ENCODE measurements at places on chromosomes 7 and 10.

DNA sequence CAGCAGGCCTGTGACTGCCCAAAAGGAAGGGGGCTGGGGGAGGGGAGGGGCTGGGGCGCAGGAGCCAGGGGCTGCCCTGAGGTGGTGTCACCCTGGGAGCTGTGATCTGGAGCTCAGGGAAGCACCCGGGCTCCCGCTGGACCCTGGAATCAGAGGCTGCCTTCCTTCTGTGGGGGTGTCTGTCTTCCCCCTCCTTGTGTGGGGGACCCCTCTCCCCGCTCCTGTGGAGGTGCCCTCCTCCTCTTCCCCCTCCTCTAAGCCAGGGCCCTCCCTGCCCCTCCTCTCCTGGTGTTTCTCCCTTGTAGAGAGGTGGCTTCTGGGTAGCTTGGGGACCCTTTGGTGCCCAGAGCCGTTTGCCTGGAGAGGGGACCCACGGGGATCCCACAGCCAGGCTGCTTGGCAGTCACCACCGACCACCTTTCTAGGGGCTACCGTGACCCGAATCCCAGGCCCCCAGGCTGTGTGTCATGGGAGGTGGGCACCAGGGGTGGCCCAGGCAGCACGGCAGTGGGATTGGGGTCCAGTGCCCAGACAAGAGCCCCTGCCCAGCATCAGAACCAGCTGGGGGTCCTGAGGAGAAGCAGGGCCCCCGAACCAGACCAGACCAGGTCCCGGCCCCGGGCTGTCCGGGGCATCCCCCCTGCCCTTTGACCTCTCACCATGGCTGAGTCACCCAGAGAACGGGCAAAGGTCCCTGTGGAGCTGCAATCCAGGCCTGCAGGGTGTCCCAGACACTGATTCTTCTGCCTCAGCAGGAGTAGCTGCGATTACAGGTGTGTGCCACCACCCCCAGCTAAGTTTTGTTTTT, 741 bp downstream of the PRAP1 start:
- no peak for DNase-seq
- no peak overlapping the region for H3K4me3 ChIP-seq
- H3K27me3 ChIP-seq = no peaks in the 10 kb centered on the region

DNA sequence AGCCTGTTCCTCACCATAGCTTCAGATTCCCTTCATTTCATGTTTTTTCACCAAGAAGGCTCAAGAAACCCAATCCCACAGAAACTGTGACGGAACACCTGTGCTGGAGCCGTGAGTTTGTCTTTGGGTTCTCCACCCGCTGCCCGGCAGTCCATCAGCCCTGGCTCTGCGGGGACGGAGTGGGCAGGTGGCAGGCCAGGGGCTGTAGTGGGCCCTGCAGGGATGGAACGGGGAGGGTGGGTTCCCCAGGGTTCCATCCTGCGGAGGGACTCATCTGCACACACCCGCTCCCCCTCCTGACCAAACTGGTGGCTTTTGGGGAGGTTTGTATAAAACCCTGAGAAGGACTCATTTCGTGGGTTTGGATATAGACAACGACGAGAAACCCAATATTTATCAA, 15.0 kb downstream of the CYP17A1 start:
- H3K4me1 ChIP-seq = no peaks in the 10 kb centered on the region
- no peaks in the 10 kb centered on the region for H3K36me3 ChIP-seq
- DNase-seq = no peak
- no peaks in the 10 kb centered on the region for H3K27me3 ChIP-seq

DNA sequence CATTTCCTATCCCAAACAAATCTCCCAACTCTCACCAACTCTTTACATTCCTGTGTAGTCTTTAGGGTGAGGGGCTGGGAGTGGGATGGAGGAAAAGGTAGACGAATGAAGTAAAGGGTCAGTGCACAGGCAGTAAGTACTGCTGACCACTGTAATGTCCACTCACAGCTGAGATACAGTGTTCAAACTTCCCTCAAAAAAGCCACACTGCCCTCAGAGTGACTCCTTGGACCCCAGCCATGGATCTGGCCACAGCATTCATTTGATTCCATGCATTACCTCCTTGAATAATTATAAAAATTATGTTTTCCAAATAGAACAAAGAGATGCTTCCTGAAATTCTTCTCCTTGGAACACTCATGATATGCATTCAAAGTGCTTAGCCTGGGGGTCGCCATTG, 19.8 kb upstream of the HIPK2 start:
- DNase-seq = no peak
- H3K4me3 ChIP-seq = no peak overlapping the region
- no peaks in the 10 kb centered on the region for H3K36me3 ChIP-seq
- no peak overlapping the region for H3K27ac ChIP-seq

DNA sequence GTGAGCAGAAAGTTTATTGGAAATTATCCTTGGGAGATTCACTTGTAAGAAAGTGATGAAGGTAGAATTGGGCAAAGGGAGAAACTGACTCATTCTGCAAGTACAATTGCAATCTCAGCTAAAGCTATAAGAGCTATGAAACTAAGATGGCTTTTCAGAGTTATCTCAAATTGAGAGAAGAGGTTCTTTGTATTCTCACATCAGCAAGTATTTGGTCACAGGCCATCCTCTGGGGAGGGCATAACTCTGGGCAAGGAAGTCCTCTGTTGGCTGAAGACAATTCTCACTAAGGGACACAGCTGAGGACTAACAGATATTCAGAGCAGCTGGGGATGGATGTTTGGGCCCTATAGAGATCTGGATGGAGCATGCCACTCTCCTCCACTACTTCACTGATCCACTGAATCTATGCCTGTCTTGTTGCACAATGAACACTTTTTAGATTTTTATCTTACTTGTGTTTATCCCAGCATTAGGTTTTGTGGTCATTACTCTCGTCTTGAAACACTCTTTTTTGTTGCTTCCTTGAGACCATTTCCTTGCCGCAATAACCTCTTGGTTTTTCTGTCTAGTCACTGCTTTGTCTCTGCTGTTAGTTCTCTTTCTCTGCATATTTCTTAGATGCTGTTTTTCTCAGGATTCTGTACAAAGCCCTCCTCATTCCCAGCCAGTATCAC, 115.1 kb downstream of the GNAI1 start:
- no peaks in the 10 kb centered on the region for H3K4me1 ChIP-seq
- no peak overlapping the region for H3K4me3 ChIP-seq
- no peak overlapping the region for H3K27ac ChIP-seq
- no peak for DNase-seq
- H3K36me3 ChIP-seq = no peaks in the 10 kb centered on the region
- no peaks in the 10 kb centered on the region for H3K27me3 ChIP-seq

DNA sequence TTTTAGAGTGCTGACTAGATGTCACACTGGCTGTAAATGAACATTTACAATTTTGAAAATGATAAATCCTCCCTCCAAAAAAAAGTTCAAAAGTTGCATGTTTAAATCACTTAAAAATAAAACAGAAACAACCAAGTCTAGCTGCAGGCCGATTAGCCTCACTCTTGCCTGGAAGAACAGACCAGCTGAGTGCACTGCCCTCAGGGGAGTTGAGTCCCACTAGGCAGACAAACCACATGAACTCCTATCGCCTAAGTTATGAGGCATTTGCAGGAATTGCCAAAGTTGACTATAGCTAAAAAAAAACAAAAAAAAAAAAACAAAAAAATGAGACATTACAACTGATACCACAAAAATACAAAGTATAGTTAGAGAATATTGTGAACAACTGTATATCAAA, 510.0 kb downstream of the ANKRD7 start:
- H3K27ac ChIP-seq = no peak overlapping the region
- DNase-seq = no peak
- no peaks in the 10 kb centered on the region for H3K36me3 ChIP-seq
- H3K27me3 ChIP-seq = no peaks in the 10 kb centered on the region
- H3K4me3 ChIP-seq = no peak overlapping the region
- no peaks in the 10 kb centered on the region for H3K4me1 ChIP-seq

DNA sequence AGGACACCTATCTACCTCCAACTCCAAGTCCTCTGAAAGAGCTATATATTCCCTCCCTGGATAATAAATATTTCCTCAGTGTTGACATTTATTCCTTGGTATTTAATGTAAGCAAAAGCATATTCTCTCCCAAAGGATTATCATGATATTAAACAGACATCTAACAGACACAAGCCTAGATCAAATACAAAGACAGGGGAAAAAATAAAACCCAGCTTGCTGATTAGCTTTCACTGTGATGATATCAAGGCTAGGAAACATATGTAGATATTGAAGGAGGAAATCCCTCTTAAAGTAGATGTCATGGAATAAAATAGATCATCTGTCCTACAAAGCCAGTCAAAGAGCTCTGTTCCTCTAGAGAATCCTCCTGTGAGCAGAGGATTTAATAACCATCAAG, 95.2 kb downstream of the CRPPA start:
- H3K27ac ChIP-seq = no peak overlapping the region
- no peak for DNase-seq
- H3K4me1 ChIP-seq = no peaks in the 10 kb centered on the region
- H3K4me3 ChIP-seq = no peak overlapping the region
- no peaks in the 10 kb centered on the region for H3K36me3 ChIP-seq

GRCh38 chr10:73552819-73553715, 38.1 kb downstream of the USP54 start:
- peaks cover 2% of the 10 kb centered on the region for H3K27me3 ChIP-seq
- no peak for DNase-seq
- H3K36me3 ChIP-seq = no peaks in the 10 kb centered on the region
- no peak overlapping the region for H3K4me3 ChIP-seq
- no peak overlapping the region for H3K27ac ChIP-seq
- H3K4me1 ChIP-seq = no peaks in the 10 kb centered on the region

DNA sequence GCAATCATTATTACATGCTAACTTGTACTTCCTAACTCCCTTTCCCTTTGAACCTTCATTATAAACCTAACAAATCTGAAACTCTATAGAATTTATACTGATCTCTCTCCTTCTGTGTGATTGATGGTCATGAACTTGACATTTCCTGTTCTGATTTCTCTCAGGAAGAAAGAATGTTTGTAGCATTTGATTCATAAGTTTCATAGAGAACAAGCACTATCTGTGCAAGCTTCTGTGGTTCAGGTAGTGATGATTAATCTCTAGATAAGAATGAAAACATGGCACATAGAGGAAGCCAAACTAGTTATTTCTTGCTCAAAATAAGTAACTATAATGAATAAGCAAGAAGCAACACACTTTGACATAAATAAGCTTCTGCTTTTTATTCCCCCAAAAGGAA, 34.2 kb downstream of the TFPI2 start:
- H3K36me3 ChIP-seq = no peaks in the 10 kb centered on the region
- DNase-seq = no peak
- no peaks in the 10 kb centered on the region for H3K27me3 ChIP-seq
- H3K4me1 ChIP-seq = no peaks in the 10 kb centered on the region
- no peak overlapping the region for H3K4me3 ChIP-seq

DNA sequence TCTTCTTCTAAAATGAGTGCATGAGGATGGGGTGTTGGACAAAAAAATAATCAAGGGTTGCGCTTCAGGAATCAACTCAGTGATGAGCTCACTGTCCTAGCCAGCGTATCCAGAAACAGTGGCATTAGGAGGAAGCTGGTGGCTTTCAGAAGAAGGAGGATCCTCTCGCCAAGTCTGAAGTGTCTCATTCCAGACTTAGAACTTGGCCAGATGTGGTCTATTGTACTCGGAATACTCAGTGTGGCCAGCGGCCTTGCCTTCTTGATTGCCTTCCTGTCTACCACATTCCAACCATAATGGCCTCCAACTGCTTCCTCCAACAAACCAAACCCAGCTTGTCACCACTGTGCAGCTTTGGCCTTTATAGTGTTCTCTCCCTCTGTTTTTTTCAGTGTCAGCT, 732.4 kb downstream of the KCNMA1 start:
- DNase-seq = no peak
- H3K4me1 ChIP-seq = no peaks in the 10 kb centered on the region
- no peaks in the 10 kb centered on the region for H3K27me3 ChIP-seq

GRCh38 chr7:44327981-44328380, 2.6 kb upstream of the CAMK2B start:
- no peaks in the 10 kb centered on the region for H3K36me3 ChIP-seq
- H3K27ac ChIP-seq = no peak overlapping the region
- H3K4me3 ChIP-seq = no peak overlapping the region
- no peaks in the 10 kb centered on the region for H3K27me3 ChIP-seq

- no peaks in the 10 kb centered on the region for H3K4me1 ChIP-seq
- H3K27me3 ChIP-seq = no peaks in the 10 kb centered on the region
Measured at GRCh38 chr7:143304938-143305337, 11.0 kb upstream of the CLCN1 start.

DNA sequence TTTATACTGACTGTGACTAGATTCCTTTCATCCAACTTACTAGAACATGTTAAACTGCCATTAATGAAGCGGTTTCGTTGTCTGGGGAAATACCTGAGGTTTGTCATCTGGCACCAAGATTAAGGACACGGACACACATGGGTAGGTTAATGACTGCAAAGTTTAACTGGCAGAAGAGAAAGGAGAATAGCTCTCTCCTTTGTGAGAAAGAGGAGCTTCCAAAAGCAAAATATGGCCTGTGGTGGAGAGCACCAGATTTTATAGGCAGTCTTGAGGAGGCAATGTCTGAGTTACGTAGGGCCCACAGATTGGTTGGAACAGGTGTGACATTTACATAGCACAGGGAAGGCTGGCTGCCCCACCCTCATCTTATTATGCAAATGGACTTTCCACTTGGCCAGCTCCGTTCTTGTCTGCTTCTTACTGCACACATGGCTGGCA, 1193.0 kb upstream of the CELF2 start:
- H3K4me1 ChIP-seq = no peaks in the 10 kb centered on the region
- no peaks in the 10 kb centered on the region for H3K36me3 ChIP-seq
- H3K4me3 ChIP-seq = no peak overlapping the region
- no peak for DNase-seq
- no peak overlapping the region for H3K27ac ChIP-seq

DNA sequence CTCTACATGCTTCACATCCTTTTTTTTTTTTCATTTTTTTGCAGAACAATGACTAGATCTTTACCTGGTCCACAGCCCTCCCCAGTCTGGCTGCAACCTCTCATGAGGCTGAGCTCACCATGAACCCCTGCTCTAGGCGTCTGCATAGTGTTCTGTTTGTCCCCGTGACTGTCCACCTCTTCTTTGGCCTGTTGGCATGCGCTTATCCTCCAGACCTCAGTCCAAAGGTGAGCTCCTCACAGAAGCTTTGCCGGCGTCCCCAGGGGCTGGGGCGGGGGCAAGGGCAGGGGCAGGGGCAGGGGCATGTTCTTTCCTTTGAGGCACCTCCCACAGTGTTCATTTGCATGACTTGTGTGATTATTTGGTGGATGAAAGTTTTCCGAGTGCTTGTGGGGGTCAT, 218.4 kb upstream of the ZNF32 start:
- H3K27me3 ChIP-seq = no peaks in the 10 kb centered on the region
- H3K36me3 ChIP-seq = no peaks in the 10 kb centered on the region
- no peak overlapping the region for H3K4me3 ChIP-seq
- no peak overlapping the region for H3K27ac ChIP-seq

- no peak overlapping the region for H3K4me3 ChIP-seq
- no peak for DNase-seq
- no peaks in the 10 kb centered on the region for H3K27me3 ChIP-seq
- no peaks in the 10 kb centered on the region for H3K4me1 ChIP-seq
- no peak overlapping the region for H3K27ac ChIP-seq
- H3K36me3 ChIP-seq = no peaks in the 10 kb centered on the region
Measured at GRCh38 chr7:39531818-39532217, 34.4 kb upstream of the YAE1 start.

All from ovary (tissue), 10 donors.